A549 treated with CpdA at 1 μM for 4 hours (cell line): ENCODE measurements at places on chromosomes 3 and 15. TPM values are rescaled to one million over a fixed set of nuclear protein-coding genes. Genes with fewer than 3 reads are reported as not detected.

The TEX55 gene
- 0.03 TPM in 1 of 5 replicates, not detected in the others for total RNA-seq

The C3orf20 gene
- total RNA-seq, result not detected in 5 replicates

The ZNF80 gene
- not detected in 5 replicates for total RNA-seq

The CPNE4 gene
- total RNA-seq, result 4.1 to 6.4 TPM (median 5.0 TPM) in 5 replicates

The SPESP1 gene
- total RNA-seq, result not detected in 5 replicates

The NRROS gene
- total RNA-seq, result not detected in 5 replicates
